ENCODE measurements at places on chromosomes 3 and 15. TPM values are rescaled to one million over a fixed set of nuclear protein-coding genes. Genes with fewer than 3 reads are reported as not detected.

The TIMP4 gene
- 0.40 TPM for total RNA-seq

The COL8A1 gene
- 358 TPM for total RNA-seq

The GOLGA6A gene
- not detected for total RNA-seq

The CMC1 gene
- 18.6 TPM for total RNA-seq

The VIPR1 gene
- total RNA-seq, result 3.8 TPM

The AHSG gene
- not detected for total RNA-seq

The MCF2L2 gene
- total RNA-seq, result 1.1 TPM

The C3orf38 gene
- 17.9 TPM for total RNA-seq
